Activated CD4-positive, alpha-beta T cell treated with anti-CD3 and anti-CD28 coated beads, Interleukin-2, amount 50 U/mL, for 1 hour (primary cell): ENCODE measurements at places on chromosomes 2 and 18.

DNA sequence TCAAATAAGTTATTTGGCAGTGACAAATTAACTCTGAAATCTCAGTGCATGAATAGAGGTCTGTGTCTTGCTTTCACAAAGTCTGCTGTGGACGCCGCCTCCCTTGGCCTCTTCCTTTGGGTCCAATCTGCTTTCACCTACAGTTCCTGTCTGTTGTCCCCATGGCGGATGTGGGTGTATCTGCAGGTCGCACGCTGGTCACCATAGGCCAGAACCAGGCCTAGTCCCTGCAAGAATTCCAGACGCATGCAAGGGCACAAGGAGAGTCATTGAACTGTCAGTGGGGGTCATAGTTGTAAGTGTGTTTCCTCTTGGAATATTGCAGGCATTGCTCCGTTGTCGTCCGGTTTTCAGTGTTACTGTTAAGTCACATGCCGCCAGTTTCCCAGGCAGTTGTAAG, 7.4 kb downstream of the SOCS6 start:
- no peak for DNase-seq

- no peak for DNase-seq
These were observed 282.8 kb upstream of the SALL3 start for GRCh38 chr18:78696698-78697435.

DNA sequence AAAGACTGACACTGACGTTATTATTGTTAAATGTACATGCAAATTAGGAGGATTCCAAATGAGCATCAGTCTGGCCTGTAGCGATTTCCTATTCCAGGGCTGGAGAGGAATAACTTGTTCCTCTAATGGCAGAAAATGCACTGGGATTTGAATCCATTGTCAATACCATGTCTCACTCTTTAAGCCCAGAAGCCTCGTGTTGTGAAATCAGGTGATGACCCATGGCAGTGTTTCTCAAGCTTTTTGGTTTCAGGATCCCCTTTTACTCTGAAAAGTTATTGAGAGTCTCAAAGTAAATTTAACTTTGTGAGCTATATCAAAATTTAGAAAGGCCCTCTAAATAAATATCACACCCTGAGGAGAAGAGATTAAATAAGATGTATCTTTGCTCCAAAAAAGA, 279.2 kb downstream of the GALR1 start:
- no peak for DNase-seq

DNA sequence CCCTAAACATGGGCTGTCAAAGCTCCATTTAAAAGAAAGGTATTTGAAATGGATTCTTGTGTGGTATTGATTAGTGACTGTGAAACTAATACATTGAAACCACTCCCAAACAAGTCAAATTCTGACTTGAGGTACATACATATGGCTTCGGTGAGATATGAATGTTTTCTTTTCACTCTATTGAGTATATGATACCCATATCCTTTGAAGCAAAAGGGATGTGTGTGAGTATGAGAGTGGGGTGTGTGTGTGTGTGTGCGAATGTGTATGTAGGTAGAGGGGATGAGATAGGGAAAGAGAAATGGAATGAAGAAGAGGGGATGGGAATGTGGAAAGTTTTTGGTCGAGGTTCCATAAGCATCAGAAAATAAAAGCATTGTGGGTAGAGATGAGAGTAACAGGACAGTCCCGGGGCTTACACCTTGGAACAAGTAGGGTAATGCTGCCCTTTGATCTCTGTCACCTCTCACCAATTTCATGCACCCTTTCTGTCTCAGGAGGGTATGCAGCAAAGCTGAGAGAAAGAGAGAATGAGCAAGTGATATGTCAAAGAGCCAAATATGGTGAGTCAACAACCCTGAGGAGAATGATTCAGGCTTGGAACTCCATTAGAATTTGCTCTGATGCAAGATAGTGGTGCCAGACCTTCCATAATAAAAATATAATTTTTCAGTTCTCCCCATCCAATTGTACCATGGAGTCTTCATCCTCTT, 64.0 kb upstream of the ZEB2 start:
- no peak for DNase-seq

DNA sequence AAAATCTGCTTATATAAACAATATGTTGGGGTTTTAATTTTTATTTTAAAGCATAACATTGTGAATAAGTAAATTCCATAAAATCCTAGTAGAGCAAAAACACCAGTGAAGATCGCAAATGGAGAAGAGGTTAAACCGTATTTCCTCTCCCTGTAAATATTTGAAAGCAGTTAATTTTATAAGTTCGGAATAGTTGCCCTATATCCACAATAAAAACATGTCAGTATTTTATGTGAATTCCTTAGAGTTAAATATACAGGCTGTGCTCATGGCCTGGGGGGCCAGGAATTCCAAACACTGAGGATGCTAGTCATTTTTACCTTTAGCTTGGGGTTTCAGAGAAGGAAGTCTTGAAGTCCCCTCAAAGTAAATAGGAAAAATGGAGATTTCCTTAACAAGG, 135.0 kb downstream of the FIGN start:
- DNase-seq, result no peak

DNA sequence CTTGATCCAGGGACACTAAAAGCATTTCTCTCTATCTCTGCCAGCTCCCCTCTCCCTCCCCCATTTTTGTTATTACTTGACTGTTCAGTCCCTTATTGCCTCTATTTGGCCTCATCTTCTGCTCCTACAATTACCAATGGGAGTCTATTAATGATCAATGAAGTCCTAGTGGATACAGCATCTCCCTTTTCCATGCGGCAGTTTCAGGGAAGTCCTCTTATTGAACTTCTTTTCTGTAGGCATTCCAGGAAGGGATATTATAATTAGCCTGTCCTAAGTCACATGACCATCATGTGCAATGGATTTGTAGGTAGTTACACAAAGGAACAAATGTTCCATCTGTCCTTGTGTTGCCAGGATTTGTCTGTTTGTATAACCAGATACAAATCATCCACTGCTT, 495.1 kb upstream of the CNTNAP5 start:
- no peak for DNase-seq

- DNase-seq, result no peak
These were observed 21.9 kb downstream of the ASXL2 start for GRCh38 chr2:25856377-25856776.

DNA sequence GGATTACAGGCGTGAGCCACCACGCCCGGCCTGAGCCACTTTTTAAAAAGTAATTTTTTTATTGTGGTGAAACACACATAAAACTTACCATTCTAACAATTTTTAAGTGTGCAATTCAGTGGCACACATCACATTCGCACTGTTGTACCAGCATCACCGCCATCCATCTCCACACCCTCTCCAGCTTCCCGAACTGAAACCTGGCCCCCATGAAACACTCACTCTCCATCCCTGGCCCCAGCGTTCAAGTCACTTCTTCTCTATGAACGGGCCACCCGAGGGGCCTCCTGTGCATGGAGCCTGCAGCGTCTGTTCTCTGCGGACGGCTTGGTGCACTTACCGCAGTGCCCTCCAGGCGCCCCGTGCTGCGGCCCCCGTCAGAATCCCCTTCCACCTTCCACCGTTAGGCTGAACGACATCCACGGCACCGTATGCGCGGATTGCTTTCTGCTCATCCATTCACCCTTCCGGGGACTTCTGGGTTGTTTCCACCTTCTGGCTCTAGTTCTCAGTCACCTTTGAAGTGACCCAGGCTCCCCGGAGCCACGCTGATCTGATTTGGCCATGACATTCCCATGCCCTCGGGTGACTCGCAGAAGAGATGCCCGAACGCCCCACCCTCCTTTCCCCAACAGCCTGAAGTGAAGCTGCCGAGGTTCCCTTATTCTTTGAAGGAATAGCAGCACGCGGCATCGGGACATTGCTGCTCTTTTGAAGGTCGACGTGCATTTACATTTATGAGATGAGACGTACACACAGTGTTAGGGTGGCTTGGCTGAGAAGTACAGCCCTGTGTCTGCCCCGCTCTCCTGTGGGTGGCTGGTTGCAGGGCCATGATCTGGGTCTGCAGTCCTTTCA, 134.4 kb downstream of the MBP start:
- DNase-seq, result no peak

DNA sequence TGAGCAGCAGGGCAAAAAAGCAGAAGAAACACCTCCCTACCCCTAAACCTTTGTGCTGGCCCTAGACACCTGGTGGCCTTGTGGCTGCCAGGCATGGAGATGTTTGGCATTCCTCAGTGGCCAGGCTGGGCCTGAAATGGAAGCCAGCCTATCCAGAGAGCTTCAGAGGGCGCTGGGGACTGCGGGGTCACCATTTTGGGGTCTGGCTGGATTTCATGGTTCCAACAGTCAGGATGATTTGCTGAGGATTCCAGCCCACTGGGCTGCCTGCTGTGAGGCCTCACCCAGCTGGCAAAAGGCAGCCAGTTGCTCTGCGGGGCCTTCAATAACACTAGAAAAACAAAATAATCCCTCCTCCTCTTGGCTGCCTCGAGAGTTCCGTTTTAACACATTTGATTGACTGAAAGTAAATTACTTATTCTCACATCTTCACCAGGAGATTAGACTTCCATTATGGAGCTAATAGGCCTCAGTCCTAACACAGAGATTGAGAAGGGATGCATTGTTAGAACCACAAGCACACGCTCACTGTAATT, 154.1 kb downstream of the EN1 start:
- DNase-seq, result no peak

DNA sequence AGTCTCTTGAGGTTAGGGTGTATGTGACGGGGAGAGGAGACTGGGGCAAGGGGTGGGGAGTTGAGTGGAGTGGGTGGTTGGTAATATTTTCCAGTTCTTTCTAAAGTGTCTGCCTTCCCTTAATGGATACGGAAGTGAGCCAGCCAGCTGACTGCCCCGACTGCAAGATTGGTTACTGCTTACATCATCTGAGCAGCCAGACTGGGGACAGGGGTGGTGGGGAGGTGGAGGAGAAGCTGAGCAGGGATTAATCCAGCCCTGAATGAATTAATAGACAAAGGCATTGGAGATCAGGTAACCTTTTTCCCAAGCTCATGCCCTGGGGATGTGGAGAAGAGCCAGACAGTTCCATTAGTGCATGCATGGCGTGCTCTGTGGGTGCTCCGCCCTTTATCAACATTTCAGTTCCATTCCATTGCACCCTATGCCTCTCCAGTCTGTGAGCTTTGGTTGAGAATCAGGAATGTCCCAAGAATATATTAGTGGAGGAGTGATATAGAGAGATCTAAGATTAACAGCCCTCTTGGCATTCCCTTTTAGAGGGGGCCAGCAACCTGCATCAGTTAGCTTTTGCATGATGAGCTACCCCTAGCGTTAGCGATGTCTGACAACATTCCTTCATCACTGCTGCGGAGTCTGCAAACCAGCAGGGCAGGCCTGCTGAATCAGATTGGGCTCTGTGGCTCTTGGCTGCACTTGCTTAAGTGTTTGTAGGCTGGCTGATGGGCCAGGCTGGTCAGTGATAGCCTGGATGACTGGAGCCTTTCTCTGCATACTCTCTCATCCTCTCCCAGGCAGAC, 67.4 kb downstream of the TNP1 start:
- DNase-seq, result no peak

GRCh38 chr2:141728886-141729285, 401.9 kb downstream of the LRP1B start:
- DNase-seq, result no peak

DNA sequence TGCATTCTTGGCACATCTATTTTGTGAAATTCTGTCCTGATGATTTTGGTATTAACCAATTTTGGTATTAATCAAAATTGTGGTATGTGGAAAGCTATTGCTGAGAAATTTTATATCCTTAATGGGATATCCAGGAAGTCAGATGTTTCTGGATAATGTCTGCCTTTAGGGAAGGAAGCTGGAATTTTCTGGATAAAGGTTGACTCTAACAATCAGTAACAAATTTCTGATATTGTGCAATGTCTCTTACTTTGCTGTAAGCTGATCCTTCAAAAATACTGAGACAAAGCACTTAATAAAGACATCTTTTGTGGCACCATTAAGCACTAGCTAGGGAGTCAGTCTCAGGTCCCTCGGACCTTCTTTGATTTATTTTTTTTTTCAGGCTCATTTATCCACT, 100.8 kb upstream of the UGP2 start:
- DNase-seq, result no peak

GRCh38 chr2:58634653-58635370, 393.7 kb upstream of the FANCL start:
- no peak for DNase-seq

DNA sequence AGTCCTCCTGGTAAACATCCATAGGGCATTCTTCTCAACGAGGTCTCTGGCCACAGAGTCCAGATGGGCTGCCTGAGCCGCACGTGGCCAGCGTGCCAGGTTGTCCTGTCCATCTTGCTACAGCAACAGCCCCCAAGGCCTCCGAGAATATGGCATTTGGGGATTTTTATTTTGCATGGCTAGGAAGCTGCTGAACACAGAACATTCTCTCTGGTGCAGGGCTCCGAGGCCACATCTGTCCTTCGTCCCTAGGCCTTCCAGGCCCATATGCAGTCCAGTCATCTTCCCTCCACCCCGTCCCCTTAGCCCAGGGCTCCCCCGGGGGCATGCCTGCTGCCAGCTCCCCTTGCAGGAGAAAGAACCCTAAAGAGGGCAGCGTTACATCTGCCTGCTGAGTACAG, 2.3 kb downstream of the HDAC4 start:
- DNase-seq, result no peak

- peak; percentile 29 for DNase-seq
These were observed 886 bp downstream of the PRKCE start for GRCh38 chr2:45652090-45653031.

DNA sequence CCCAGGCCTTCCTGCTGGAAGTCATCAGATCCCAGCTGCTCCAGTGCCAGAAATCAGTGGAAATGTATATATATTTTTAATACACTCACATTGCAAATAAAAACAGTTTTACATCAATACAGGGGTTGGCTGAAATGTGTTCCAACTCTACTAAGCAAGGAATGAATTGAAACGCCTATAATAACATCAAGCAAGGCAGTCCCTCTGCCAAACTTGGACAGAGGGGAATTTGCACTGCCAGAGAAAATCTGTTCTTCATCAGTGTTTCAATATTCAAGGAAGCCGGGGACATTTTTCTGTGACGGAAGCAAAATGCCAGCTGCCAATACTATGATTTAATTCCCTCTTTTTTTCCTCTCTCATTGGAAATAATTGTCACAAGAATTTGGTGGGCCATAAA, 335.3 kb downstream of the TNS1 start:
- no peak for DNase-seq

DNA sequence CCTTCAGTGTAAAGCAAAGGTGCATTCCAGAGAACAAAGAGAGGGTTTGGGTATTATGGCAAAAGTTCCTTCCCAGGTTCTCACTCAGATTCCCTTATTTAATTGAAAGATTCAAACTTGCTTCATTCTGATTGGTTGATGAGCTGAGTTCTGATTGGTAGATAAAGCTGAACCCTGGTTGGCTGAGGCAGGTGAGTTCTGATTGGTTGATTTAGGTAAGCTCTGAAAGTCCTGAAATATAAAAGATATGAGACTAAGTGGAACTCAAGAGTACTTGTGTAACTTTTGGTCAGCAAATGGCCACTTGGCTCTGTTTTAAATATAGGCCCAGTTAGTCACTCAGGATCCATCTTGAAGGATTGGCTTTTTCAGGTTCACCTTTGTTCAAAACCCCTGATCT, 99.8 kb upstream of the FBXO11 start:
- no peak for DNase-seq

- no peak for DNase-seq
These were observed 13.5 kb upstream of the SIX3 start for GRCh38 chr2:44927985-44928482.

GRCh38 chr18:36622610-36623009, 206.2 kb downstream of the TPGS2 start:
- DNase-seq, result no peak
